ENCODE measurements at places on chromosomes 7 and 10. TPM values are rescaled to one million over a fixed set of nuclear protein-coding genes. Genes with fewer than 3 reads are reported as not detected.

DPYSL4 gene
- total RNA-seq = 52.0 TPM

PRF1 gene
- total RNA-seq = not detected

AP5Z1 gene
- 22.4 TPM for total RNA-seq

AOAH gene
- not detected for total RNA-seq

PLAU gene
- total RNA-seq = 110 TPM

UTF1 gene
- total RNA-seq = not detected

FGL2 gene
- 86.5 TPM for total RNA-seq
